DMS 273 treated with DMSO at 0.1 percent for 48 hours (cell line): ENCODE measurements at places on chromosomes 3 and 15.

DNA sequence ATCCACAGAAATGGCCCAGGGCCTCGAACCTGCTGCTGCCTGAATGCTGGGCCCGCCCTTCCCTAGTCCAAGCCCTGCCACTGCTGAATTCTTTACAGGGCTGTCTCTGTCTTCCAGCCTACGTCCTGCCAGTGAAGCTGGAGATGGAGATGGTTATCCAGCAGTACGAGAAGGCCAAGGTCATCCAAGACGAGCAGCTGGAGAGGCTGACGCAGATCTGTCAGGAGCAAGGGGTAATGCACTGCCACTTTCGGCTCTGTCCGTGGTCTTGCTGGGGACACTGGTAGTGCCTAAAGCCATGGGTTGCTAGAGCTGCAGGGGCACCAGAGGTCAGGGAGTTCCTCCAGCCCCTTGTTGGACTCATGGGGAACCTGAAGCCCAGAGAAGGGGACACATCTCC, 115.7 kb downstream of the TMEM266 start:
- no peak for DNase-seq

GRCh38 chr3:40718681-40719080, 193.9 kb downstream of the ZNF621 start:
- no peak for DNase-seq

DNA sequence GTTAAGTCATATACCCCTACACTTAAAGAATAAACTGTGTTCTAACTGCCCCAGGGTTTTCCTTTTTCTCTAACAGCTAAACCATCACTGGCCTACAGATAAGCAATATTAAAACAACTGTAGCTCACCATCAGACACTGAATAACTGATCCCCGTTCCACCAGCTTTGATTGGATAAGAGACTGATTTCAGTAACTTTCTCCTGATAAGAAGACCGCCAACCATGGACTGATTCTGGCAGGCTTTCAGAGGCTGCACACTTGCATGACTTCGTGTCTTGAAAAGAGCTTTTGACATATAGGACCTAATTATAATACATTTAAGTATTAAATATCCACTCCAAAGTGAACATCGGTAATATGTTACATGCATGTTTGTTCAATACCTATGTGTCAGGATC, 15.3 kb upstream of the CEP97 start:
- DNase-seq: no peak

- no peak for DNase-seq
Measured at GRCh38 chr15:59138243-59138642, 33.3 kb downstream of the CCNB2 start.
